H7 (cell line): ENCODE measurements at places on chromosomes 3 and 15. TPM values are rescaled to one million over a fixed set of nuclear protein-coding genes. Genes with fewer than 3 reads are reported as not detected.

The SNX4 gene
- total RNA-seq = 22.9 and 32.4 TPM in 2 replicates

The TP63 gene
- not detected in 2 replicates for total RNA-seq

The DAPK2 gene
- total RNA-seq = 0.41 and 1.9 TPM in 2 replicates

The CFAP161 gene
- 0.59 TPM in 1 of 2 replicates, not detected in the other for total RNA-seq

The LYZL4 gene
- not detected in 2 replicates for total RNA-seq

The SPATA12 gene
- total RNA-seq = 0.14 TPM in 1 of 2 replicates, not detected in the other

The NME9 gene
- total RNA-seq = 0.35 TPM in 1 of 2 replicates, not detected in the other

The ITGB5 gene
- total RNA-seq = 377 and 459 TPM in 2 replicates

The CNTN6 gene
- total RNA-seq = not detected in 2 replicates

DNA sequence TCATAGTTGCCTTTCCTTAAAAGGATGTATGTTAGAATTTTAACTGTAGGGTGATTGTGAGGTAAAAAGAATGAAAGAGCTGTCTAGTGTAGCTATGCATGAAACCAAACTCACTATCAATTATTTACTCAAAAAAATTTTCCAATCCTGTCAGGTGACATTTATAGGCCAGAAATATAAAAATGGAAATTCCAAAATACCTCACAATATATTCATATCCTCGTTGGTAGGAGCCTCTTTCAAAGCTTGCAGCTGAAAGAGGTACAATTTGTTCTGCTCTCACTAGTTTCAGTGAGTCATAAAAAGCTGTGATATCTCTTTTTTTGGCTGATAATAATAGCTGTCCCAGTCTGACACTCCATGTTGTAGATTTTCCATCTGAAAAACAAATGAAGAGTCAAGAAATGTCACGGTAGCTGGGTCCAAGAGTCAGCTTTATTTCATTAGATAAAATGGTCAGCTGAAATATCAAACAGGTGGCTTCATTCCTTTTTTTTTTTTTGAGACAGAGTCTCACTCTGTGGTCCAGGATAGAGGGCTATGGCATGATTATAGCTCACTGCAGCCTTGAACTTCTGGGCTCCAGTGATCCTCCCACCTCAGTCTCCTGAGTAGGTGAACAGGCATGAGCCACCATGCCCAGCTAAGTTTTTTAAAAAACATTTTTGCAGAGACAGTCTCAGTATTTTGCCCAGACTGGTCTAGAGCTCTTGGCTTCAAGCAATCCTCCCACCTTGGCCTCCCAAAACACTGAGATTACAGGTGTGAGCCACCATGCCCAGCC is 50.8 kb upstream of the XRN1 start:
- no peak for DNase-seq

- no peak for DNase-seq
Observed at GRCh38 chr3:110473405-110473804, 598.2 kb upstream of the NECTIN3 start.

GRCh38 chr3:72909591-72909990 is 21.7 kb downstream of the GXYLT2 start:
- no peak for DNase-seq

DNA sequence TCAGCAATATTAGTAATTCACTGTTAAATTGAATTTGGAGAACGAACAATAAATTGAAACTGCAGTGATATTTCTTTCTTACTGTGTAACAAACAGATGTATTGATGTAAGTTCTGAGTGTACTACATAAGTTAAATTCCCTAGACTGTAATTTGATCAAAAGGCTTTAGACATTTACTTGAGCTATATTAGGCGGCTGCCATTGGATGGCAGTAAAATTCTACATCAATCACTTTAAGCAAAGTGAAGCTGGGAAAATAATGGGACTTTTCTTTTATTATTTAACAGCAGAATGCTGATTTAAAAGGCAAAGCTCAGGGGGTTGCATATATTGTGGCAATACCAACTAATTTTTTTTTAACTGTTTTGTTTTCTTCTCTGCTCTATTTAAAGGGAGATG is 212.6 kb upstream of the PLSCR5 start:
- no peak for DNase-seq

- DNase-seq = peak; percentile 75
Observed at GRCh38 chr15:58229297-58229768, 91.2 kb downstream of the AQP9 start.

DNA sequence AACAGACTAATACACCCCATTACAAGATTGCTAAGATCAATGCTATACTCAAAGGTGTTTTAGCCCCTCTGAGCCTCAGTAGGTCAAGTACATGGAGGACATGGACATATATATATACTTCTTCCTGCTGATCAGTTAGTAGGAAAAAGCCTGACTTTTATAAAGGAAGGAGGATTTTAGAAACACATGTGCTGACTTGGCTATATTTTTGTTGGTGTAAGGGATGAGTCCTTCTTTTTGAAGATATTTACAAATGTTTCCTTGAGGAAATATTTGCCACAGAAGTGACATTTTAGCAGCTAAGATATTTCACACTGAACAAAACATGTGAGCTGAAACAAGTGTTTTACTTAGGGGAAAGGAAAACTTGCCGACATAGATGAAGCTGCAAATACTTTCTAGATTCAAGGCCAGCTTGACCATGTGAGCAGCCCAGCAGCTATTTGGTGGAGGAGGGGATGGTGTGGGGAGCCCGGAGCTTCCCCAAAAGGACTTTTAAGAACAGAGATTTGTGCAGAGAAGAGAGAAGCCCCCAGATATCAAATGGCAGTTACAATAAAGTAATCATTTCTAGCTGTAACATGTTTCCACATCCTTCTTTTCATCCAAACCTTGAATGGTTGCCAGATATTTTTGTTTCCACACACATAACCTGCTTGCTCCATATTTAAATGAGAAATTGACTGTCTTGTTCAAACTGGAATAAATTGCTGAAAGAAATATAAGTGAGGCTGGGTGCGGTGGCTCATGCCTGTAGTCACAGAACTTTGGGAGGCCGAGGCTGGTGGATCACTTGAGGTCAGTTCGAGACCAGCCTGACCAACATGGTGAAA is 111.7 kb upstream of the NR2F2 start:
- no peak for DNase-seq
